ENCODE measurements at places on chromosomes 4 and X. TPM values are rescaled to one million over a fixed set of nuclear protein-coding genes. Genes with fewer than 3 reads are reported as not detected.

- no peak for DNase-seq
Measured at GRCh38 chr4:71765821-71766383, 18.0 kb downstream of the GC start.

The RHOXF2 gene
- polyA plus RNA-seq, result not detected

DNA sequence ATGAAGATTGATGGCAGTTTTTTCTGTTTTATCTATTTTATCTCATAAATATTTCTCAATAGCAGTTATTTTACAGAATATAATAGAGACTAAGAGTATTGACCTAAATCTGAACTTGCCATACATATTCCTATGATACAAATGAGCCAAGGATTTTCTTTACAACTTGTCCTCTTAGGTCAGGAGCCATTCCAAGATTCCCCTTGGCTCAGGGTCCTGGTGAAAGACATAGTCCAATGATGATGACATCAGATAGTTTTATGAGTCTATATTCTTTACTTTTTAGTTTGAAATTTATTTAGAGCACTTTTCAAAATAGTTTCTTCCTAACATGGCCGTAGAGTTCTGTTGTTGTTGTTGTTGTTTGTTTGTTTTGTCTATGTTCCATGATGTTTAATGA is 869.1 kb upstream of the GRID2 start:
- DNase-seq, result no peak

The SORCS2 gene
- 3.6 TPM for polyA plus RNA-seq

DNA sequence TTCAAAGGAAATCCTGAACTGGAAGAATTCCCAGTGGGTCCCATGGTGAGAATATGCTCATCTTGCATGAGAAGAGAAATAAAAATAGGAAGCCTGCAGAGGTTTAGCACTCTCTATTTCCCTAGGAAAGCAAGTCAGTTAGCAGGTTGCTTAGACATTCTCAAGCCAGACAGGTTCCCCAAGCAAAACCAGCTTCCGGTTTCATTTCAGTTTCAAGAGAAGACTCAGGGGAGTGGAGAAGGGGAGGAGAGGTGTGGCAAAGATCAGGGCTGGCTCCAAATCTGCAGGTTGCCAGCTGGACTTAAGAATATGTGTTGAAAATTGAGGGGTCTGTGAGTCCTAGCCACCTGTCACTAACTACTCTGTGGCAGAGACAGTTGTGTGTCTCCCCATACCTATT is 107.5 kb downstream of the CLNK start:
- DNase-seq, result no peak

DNA sequence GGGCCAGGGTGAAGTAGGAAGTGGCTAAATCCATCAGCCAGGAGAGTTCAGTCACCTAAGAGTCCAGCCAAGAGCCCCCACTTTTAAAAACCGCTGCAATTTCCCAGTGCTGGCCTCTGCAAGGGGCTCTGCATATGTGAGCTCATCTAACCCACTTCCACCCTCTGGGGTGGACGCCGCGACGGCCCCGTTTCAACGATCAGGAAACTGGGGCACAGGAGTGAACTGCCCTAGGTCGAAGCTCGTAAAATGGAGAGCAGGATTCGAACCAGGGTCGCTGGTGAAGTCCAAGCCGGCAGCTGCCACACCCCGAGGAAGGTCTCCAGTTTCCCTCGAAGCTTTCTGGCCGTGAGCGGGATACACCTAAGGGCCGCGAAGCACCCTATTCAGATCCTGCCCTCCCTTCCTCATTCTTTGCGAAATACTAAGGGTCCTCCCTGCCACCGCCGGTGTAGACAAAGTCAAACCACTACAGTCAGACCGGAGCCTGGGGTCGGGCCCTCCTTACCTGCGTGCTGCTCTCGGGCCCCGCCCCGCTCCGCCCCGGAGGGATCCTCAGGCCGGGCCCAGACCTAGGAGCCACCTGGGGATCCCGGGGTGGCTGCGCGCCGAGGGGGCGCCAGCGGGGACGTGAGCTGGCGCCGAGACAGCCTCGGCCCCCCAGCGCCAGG is 446 bp downstream of the EVC2 start:
- peak; percentile 18 for DNase-seq

The P2RY8 gene
- 1.6 TPM for polyA plus RNA-seq

The BBS12 gene
- polyA plus RNA-seq, result 7.8 TPM

DNA sequence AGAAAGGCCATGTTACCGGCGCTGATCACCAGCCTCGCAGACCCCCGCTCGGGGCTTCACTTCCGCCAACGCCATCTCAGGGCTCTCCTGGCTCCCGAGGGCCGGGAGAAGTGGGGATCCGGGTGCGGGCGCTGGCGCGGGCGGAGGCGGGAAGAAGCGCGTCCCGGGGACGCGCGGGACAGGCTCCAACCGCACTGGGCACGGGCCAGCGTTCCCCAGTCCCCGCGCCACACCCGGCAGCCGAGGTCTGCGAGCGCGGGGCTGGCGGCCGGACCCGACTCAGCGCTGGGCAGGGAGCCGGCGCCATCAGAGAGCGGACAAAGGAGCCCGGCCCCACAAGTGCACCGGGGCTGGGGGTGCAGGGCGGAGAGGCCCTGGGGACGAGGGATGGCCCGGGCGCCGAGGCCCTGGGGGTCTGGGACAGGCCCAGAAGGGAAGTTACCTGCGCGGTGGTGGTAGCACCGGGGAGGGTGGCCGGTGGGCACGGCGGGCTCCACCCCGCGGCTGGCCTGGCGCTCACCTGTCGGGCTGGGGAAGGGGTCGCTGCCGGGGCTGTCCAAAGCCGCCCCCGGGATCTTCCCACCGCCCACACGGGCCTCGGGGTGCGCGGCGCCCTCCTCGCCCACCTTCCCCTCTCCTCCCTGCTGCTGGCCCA is 449 bp downstream of the CTPS2 start:
- no peak for DNase-seq

The COL4A6 gene
- polyA plus RNA-seq, result 6.8 TPM

DNA sequence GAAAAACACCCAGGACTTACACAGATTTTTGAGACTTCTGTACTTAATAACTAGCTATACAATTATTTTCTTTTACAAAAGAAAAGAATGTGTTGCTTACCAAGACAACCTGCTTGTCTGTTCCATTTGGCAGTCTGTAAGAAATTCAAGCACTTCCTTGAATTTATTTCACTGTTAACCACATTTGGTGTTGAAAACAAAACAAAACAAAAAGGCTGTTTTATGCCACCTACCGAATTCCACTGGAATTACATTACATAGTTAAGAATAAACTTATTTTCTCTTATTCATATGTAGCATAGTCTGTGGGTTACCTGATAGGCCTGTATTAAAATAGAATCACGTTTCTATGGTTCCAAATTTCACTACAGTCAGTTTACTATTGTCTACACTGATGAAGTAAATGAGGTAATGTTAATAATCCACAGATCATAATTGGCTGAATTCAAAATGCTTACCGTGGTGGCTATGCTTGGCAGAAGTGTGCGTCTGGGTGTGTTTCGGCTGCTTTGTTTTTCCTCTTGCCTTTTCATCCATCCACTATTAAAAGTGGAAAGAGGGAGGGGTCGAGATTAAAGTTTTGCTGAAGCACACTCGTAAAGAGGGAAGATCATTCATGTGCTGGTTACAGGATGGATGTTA is at the start of gene TLR1:
Gene TLR1, minus strand, starts transcription at position 138 of the 642 bp plus-strand sequence. CDS start 5,960 bp downstream, outside the sequence.
- DNase-seq, result peak; percentile 36

- DNase-seq, result no peak
Measured at GRCh38 chr4:155693015-155693663, 26.5 kb downstream of the GUCY1A1 start.

The HPSE gene
- polyA plus RNA-seq, result 2.3 TPM

The SLC9B1 gene
- 1.0 TPM for polyA plus RNA-seq

- no peak for DNase-seq
Measured at GRCh38 chrX:138858438-138858837, 146.9 kb upstream of the FGF13 start.

- no peak for DNase-seq
Measured at GRCh38 chrX:17592117-17592516, 145.2 kb upstream of the SCML1 start.

DNA sequence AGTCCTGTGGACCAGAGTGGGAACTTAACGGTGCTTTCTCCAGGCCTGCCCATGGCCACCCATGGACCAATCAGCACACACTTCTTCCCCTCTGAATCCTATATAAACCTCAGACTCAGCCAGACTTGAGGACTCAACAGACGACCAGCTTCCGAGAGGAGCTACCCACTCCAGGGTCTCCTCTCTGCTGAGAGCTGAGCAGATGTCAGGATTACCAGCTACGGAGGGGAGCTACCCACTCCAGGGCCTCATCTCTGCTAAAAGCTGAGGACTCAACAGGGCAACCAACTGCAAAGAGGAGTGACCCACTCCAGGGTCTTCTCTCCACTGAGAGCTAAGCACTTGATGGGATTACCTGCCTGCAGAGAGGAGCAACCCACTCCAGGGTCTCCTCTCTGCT is 80.0 kb upstream of the DDX60 start:
- no peak for DNase-seq

GRCh38 chrX:140141444-140142029 is 176.2 kb upstream of the CXorf66 start:
- DNase-seq, result peak; percentile 7

- DNase-seq, result no peak
Measured at GRCh38 chr4:60588556-60588955, 611.6 kb upstream of the ADGRL3 start.

The ARMCX4 gene
- 18.9 TPM for polyA plus RNA-seq

The ASB12 gene
- polyA plus RNA-seq, result 0.52 TPM

The CYLC1 gene
- not detected for polyA plus RNA-seq

DNA sequence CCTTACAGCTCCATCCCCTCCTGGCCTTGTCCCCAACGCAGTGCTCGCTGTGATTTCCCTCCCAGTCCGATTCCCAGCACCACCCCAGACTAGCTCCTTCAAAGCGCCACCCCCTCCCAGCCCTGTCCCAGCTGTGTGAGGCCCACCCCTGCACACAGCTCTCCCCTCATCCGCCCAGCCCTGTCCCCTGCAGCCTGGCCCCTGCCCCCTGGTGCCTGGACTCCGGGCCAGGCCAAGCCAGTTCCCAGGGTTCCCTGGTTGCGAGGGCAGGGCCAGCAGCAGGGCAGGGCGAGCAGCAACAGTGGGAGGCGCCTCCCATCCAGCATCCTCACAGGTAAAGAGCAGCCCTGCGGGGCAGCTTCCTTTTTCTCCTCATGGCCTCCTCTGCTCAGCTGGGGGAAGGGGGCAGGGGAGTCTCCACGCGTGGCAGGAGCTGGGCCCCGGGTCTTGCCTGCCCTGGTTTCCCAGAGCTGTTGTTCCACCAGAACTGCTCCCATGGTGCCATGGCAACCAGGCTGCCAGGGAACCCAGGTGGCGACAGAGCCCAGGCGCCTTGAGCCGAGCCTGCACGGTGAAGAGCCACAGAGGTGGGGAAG is 24.8 kb downstream of the IQSEC2 start:
- no peak for DNase-seq

- DNase-seq, result no peak
Measured at GRCh38 chr4:82611982-82612381, 50.2 kb upstream of the TMEM150C start.

DNA sequence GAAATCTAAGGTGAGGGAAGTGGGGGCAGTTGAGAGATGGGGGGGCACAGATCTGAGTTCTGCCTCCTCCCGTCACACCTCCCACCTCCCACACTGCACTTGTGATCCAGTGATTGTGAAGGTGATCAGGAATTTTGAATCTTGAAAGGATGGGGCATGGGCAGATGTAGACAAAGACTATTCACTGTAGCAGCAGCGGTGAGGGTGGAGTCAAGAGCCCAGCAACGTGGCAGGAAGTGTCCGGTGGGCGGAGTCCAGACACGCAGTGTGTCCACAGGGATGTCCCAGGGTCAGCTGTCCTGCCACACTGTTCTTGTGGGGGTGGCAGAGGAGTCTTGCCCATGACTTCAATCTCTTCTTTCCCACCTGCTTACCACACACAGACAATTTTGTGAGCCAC is 330.5 kb upstream of the GALNT7 start:
- DNase-seq, result no peak

GRCh38 chrX:67784712-67785111 is 240.9 kb downstream of the AR start:
- no peak for DNase-seq

The RTL9 gene
- 0.31 TPM for polyA plus RNA-seq

DNA sequence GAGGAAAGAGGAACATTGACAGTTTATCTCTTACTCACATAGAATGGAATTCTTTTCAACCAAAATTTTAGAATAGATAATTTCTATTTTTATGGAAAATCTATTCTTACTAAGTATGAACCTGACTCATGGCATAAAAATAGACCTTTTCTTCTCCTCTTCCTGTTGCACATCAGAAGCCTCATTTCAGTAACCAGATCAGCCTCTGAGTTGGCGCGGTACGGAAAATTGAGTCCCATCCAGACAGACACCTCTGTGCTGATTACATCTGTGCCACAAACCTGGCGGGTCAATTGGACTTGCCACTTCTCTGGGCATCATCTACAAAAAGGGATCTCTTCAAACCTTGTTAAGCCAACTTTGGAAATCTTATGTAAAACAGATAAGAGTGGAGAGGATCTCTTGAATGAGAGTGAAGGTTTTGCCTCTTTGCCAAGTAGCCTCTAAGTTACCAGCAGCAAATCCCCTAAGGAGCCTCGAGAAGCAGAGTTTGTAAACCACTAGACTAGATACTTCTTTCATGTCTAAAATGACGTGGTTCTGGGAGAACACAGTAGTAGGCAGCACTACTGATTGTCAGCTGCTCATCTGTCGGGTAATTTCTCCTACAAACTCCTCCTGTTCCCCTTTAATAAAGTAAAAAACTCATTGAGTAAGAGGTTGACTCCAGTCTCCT is 37.4 kb downstream of the TENM3 start:
- DNase-seq, result no peak

DNA sequence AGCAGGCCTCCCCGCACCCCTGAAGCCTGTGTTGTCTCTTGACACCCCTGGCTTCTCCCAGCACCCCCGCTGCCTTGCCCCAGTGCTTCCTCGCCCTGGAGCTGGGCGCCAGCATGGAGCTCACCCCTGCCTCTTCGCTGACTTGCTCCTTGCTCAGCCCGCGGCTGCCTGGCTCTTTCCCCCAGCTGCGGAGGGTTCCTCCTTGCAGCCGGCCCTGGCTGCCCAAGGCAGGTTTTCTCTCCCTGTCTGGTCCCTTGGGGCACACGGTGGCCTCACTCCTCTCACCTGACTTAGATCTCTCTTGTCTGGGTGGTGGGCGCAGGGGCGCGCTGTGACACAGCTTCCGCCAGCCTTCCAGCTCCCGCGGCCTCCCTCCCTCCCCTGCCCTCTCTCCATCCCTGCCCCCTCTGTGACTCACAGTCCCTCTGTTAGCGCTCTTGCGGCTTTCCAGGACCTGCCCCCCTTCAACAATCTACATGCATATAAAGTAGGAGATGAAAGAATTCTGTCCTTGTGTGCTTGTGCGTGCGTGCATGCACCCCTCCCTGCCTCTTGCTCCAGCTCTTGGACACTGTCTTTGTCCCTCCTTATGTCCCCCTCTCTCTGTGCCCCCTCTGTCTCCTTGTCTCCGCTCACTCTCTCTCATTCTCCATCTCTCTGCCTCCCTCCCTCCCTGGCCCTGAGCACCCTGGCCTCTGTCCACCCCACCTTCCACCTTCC is 2.2 kb downstream of the PLXNB3 start:
- DNase-seq, result peak; percentile 18

GRCh38 chr4:158965226-158965625 is 137.7 kb upstream of the RAPGEF2 start:
- no peak for DNase-seq

The NPY1R gene
- polyA plus RNA-seq, result 4.4 TPM

The SULT1B1 gene
- polyA plus RNA-seq, result 118 TPM

GRCh38 chr4:4852591-4853362 is 6.7 kb upstream of the MSX1 start:
- peak; percentile 66 for DNase-seq

- DNase-seq, result no peak
Measured at GRCh38 chr4:185093603-185094002, 49.5 kb upstream of the SLC25A4 start.

The RAI2 gene
- polyA plus RNA-seq, result 5.9 TPM

GRCh38 chr4:145289403-145290076 is 109.2 kb upstream of the OTUD4 start:
- DNase-seq, result no peak

The TMEM128 gene
- polyA plus RNA-seq, result 32.3 TPM
